ENCODE measurements at places on chromosomes 6 and 20.

DNA sequence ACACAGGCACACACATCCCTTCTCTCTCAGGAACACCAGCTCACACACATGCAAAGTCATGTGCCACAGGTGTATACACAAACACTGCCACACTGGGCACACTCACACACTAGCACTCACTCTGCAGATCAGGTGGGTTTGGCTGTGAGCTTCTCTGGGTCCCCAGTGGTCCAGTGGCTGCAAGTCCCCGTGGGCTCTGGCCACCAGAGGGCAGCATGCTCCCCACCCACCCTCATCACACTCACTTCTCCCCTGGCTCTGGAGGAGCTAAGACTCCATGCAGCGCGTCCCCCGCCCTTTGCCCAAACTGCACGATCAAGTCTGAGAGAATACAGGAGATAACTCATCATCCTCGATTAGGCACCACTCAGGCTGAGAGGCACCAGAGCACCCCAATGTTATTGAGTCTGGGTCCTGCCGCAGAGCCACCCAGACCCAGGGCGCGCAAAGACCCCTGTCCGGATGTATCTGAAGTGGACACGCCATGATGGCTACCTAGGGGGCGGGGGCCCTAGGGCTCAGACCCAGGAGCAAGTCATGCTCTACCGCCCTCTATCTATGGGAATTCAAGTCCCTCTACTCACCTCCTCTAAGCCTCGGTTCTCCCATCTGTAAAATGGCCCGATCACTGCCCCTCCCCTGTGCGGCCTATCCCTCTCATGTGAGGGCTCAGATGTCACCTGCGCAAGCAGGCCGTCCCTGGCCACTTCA, 90.5 kb downstream of the GRM4 start:
- DNase-seq: peak; percentile 42

GRCh38 chr20:5742041-5742440, 8.2 kb upstream of the SHLD1 start:
- DNase-seq: no peak

GRCh38 chr6:3402310-3403237, 54.3 kb downstream of the SLC22A23 start:
- DNase-seq: no peak

- DNase-seq: no peak
These were observed 113.9 kb downstream of the EDN1 start for GRCh38 chr6:12403947-12404647.

- no peak for DNase-seq
These were observed 280.0 kb downstream of the BMP7 start for GRCh38 chr20:56986476-56986875.

GRCh38 chr20:12170406-12170805, 252.7 kb downstream of the BTBD3 start:
- DNase-seq: no peak

DNA sequence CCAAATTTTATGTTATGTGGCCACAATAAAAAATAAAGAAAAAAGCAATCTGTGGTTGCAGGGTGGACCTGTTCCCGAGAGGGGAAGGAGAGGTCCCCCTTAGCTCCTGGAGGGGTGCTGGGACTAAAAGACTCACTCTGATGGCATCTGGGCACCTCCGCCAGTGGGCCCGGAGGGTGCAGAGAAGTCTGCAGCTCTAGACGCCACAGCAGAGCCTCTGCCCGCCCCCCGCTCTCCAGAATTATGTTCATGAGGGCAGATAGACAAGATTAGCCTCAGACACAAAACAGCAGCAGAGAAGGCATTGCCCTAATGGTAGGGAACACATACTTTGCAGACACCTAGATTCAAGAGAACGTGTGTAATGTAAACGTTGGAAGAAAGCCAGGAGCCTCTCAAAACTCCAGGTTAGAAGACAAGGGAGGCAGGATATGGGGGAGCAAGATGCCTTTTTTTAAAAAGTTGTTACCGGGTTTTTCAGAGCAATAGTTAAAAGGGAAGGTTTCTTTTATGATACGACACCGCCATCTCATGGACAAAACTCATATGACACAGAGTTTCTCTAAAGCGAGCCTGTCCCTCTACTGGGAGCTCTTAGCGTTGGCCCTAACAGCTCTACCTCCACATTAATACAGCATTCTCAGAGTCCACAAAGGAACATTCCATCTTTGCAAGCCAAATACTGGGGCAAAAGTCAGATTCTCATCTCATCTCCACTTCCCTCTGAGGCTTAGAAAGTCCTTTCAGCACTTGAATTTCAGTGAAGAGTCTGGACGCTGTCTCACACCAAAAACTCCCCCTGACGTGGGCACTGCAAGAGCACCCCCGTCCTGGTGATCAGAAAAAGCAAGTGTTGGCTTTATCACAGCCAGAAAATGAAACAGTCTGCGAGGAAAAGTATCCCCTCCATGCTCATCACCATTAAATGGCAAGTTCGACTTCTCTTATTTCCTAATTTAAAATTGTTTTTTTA, 47.2 kb downstream of the FOXF2 start:
- DNase-seq: peak; percentile 77

DNA sequence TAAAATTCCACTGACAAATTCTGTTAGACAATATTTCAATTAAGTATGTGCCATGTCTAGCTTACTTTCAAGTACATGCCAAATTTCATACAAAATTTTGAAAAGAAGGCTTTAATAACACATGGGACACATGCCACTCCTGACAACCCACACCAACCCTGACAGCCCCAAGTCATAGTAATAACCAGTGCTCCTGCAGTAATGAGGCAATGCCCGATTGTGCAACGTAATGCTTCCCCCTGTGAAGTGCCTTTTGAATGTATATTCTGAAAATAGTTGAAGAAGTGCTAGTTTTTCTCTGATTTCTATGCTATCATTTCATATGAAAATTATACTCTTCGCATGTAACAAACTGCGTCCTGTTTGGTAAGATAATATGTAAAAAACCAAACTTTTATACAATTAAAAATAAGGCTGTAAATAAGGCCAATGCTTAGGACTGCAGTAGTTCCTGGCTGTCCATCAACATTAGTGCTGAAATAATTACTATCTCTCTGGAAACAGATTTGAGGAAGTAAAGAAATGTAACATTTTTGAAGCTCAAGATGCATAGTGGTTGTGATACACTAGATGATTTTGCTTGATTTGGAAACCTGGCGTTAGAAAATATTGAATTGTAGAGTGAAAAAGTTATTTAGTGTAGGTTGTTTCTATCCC, 125.8 kb upstream of the BCLAF1 start:
- DNase-seq: peak; percentile 50

- peak; percentile 73 for DNase-seq
These were observed 5.8 kb downstream of the TUBB start for GRCh38 chr6:30725713-30726505.

DNA sequence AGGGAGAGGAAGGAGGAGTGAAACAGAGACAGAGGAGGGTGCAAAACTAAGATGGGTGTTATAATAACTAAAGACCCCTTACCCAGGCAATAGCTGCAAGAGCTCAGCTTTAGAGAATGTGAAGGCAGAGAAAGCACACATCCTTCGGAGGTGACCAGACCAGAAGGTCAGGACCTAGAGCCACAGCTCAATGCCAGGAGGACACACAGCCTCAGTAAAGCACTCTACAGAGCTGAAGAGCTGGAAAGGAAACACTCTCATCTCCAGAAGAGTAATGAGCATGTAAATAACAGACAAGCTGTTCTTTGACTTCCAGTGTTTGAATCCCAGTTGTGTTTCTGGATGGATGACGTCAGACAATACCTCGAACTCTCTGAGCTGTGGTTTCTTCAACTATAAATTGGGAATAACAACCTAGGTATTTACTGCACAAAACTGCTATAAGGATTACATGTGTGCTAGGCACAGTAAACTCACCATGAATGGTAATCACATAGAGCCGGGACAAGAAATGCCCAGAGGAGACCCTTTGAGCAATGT, 63.2 kb downstream of the MAP3K5 start:
- DNase-seq: no peak

- peak; percentile 76 for DNase-seq
These were observed 95.6 kb downstream of the SNAP25 start for GRCh38 chr20:10314198-10314597.

DNA sequence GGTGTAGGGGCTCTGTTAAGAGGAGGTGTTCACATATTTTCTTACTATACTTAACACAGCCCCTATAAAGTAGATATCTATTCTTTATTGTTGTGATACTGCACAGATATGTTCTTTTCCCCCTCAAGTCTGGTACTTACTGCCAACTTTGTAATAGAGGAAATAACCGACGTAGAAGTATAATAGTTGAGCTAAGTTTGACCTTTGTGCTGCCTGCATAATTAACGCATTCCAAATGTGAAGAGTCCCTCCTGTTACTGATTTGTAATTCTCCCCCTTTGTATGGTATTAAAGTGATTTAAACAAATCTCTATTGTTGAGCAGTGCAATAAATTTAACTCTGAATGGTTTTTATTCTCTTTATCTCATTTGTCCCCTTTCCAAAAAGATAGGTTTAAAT, 39.0 kb downstream of the PHF3 start:
- DNase-seq: no peak

GRCh38 chr6:4489538-4489937, 286.7 kb upstream of the CDYL start:
- DNase-seq: no peak

GRCh38 chr6:66328200-66328599, 621.2 kb upstream of the EYS start:
- DNase-seq: peak; percentile 35

DNA sequence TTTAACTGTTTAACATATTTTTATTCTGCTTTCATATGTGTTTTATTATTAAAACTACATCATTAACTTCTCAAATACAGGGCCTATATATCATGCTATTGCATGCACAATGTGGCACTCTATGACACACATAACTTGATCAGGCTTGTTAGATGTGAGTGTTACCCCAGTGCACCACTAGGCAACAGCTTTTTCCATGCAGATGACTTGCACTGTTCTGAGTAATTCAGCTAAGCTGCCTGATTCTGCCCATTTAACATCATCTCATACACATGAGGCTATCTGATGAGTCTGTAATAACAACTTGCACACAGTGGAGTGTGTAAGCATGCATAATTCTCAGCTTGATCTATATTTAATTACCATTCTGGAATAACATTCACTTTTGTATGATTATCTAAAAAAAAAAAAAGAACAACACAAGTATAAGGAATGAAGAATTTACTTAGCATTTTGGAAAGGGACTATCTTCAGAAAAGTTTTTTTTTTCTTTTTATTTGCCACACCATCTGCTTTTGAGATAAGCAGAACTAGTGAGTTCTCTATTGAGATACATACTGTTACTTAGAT, 83.1 kb downstream of the GRM1 start:
- no peak for DNase-seq

- DNase-seq: no peak
These were observed 57.5 kb downstream of the IRF4 start for GRCh38 chr6:449057-449430.

DNA sequence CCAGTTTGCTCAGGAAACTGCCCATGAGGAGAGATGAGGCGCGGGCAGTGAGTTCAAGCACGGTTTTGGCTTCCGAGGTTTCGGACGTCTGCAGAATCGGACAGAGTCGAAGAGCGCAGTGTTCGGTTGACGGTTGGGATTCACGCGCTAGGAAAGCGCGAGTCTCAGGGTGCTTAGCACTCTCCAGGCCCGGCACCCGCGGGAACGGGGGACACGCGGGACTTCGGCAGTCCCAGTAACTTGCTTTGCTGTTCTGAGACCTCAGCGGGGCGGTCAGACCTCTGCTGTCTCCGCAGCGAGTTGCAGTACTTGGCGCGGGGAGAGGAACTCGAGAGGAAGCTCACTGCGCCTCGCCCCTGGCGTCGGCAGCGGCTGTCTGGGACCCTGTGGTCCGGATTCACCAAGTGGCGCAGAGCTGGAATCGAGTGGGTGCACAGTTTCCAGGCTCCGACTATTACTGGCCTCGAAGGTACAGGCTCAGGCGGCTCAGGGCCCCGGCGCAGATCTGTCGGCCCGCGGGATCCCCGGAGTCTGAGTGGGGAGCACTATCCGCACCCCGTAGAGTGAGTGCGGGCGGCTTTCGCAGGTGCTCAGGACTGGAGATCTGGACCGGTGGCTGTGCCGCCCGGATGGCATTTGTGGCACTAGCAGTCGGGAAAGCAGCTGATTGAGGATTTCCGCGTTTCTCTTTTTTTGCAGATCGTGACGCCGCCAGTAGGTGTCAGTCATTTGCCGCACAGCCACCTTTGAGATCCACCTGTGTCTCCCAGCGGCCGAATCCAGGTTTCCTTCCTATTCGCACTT, at the start of gene POM121L2:
POM121L2 (minus strand) TSS at position 128 of the 804 bp plus-strand sequence; CDS start at position 25, 103 bp downstream.
- peak; percentile 36 for DNase-seq

GRCh38 chr20:5172903-5173463, 46.2 kb downstream of the CDS2 start:
- no peak for DNase-seq

- no peak for DNase-seq
These were observed 120.8 kb upstream of the EDN1 start for GRCh38 chr6:12169377-12169776.

DNA sequence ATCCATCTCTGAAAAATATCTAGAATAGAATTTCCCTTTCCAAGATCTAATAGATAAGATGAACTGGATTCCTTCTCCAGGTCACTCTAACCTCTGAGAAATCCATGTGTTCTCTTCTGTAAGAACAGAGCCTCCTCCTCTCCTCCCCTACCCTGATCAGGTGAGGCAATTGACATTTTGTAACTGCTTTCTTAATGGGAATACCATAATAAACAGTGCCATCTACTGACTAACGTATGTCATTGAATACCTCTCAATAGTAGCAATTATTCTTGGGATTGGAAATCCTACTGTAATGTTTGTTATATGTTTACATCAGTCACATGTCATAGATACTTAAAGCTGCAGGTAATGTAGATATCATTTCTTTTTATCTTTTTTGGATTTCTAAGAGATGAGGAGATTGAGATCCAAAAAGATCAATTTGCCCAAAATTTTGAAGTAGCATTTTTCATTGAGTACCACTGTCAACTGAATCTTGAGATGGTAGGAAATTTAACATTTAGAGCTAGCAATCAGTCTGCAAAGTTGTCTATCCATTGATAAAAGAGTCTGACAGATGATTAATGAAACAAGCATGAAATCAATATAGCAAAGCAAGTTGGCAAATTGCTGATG, 365.8 kb upstream of the HSF2 start:
- DNase-seq: peak; percentile 74

GRCh38 chr20:18527836-18528235, 20.1 kb downstream of the SEC23B start:
- peak; percentile 60 for DNase-seq

- DNase-seq: peak; percentile 48
These were observed 71.7 kb downstream of the RCAN2 start for GRCh38 chr6:46419576-46420002.

DNA sequence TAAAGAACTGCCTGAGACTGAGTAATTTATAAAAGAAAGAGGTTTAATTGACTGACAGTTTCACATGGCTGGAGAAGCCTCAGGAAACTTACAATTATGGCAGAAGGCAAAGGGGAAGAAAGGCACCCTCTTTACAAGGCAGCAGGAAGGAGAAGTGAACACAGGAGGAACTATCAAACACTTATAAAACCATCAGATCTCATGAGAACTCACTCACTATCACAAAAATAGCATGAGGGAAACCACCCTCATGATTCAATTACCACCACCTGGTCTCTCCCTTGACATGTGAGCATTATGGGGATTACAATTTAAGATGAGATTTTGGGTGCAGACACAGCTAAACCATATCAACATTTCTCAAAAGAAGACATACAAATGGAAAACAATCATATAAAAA, 266.3 kb downstream of the EPM2A start:
- DNase-seq: no peak

- DNase-seq: peak; percentile 66
These were observed 164.2 kb upstream of the AKAP12 start for GRCh38 chr6:151075527-151075926.
